Urinary bladder (tissue), 4 donors: ENCODE measurements at places on chromosomes 2 and 18. TPM values are rescaled to one million over a fixed set of nuclear protein-coding genes. Genes with fewer than 3 reads are reported as not detected.

The GKN1 gene
- 0.47 TPM for polyA plus RNA-seq

The GPR35 gene
- 3.3 TPM for polyA plus RNA-seq

The TFCP2L1 gene
- 0.41 TPM for polyA plus RNA-seq

The IL37 gene
- not detected for polyA plus RNA-seq

The NTSR2 gene
- polyA plus RNA-seq = 0.05 TPM

The CLIP4 gene
- polyA plus RNA-seq = 39.8 TPM

The UPP2 gene
- polyA plus RNA-seq = not detected
